HepG2 (cell line): ENCODE measurements at places on chromosomes 1 and 21. TPM values are rescaled to one million over a fixed set of nuclear protein-coding genes. Genes with fewer than 3 reads are reported as not detected.

DNA sequence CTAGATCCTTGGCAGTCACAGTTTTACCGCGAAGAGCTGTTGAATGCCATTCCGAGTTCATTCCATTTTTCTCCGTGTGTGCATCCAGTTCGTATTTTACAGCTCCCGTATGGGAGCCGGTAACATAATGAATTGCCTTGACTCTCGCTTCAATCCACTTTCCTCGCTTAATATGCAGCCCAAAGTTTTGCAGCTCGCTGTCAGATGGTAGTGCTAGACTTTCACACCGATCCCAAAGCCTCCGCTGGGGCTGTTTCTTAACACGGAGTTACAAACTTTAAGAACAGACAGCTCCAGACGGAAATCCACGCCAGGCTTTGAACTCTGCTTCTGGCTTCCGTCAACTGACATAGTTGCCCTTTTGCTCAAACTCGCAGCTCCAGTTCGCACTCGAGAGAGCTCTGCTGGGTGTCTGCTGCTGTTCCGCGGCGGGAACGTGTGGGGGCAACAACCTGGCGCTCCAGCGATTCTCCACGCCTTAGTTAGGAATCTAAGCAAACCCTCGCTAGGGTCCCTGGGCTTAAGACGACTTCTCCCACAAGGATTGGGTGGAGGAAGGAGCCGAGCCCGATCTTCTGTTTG, 3.5 kb upstream of the ARID1A start:
- DNase-seq, result peak; percentile 88

GRCh38 chr1:50780797-50781196, 179.3 kb downstream of the FAF1 start:
- DNase-seq, result no peak

DNA sequence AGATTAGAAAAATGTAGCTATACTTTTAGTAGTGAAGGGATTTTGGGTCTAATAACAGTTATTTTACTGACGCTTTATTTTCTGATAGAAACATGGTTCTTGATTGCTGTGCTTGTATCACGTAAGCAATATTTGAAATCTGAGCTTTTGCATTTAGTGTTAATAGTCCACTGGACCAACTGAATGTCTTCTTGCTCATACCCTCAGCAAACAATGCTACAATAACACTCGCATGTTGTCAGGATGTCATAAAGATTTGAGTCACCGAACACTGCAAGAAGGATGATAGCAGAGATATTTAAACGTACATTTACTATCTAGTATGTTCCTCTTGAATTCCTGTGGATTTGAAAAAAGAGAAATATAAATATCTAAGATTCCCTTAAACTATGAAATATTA, 7.5 kb downstream of the DYRK1A start:
- DNase-seq, result no peak

- no peak for DNase-seq
Observed at GRCh38 chr1:95276429-95276828, 42.4 kb downstream of the RWDD3 start.

GRCh38 chr1:3669971-3670431, 17.7 kb downstream of the TP73 start:
- DNase-seq, result no peak

DNA sequence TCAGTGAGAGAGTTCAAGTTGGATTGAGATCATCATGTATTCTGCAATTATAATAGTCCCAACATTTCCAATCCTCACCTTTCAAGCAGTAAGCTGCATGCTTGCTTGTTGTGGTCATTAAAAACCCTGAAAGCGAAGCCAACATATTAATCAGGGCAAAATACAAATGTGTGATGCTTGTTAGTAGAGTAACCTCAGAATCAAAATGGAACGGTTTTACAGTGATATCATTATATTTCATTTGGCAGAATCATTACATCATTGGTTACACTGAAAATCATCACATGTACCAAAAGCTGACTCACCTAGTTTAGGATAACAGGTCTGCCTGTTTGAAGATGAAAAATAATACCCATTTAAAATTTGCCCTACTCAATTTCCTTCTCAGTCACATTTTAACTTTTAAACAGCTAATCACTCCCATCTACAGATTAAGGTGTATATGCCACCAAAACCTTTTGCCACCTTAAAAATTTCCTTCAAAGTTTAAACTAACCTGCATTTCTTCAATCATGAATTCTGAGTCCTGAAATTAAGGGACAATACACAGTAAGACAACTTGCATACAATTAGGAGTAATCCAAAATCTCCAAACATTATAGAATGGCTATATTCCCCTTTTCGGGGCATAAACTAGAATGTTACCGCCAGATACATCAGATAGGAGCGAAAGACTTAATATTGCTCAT, 3.5 kb downstream of the GAS5 start:
- no peak for DNase-seq

- peak; percentile 84 for DNase-seq
Observed at GRCh38 chr21:34986561-34987500, 62.3 kb downstream of the RUNX1 start.

DNA sequence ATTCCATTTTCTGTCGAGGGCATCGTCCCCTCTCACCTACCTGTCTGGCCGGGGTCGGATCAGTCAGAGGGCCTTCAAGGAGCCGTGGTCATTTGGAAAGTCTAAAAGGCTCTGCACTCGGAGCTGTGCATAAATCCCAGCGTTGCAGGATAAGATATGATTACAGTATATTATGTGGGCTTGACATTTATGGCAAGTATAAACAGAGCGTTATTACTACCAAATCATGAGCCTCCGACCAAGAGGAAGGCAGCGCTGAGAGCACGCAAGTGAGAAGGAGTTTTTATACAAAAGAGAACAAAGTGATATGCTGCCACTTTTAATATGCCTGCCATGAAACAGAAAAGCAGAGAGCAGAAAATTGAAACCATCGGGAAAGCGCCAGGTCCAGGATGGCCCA, 419.4 kb upstream of the VAMP3 start:
- DNase-seq, result no peak

DNA sequence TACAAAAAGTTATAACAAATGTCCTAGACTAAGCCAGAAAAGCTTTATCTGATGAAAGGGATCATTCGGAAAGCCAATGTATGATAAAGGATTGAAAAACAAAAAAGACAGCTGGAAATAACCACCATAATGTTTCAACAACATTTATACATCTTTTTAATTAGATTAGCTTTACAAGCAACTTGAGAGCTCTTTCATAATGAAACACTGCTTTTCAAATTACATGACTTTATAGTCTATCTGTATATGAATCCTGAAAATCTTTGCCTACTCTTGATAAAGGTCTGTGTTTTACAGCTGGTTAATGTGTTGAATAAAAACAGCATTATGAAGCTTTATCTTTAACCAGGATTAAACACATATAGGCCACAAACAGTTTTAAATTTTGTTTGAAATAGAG, 25.5 kb downstream of the SPRTN start:
- no peak for DNase-seq

DNA sequence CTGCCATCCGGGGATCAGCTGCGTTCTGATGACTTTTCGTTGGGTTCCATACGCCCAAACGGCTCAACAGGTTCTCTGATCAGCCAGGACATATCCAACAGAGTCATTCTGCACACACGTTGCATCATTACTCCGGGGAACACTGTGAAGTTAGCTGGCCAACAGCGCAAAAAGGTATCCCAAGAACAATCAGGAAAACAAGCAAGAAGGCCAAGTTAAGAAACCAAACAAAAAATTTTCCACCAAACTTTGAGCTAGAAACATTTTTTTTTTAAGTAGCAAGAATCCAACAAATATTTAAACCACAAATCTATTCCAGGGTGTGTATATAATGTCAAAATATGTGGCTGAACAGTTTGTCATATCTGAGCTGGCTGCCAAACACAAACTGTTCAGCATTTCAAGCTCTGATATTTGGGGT, 29.2 kb downstream of the NID1 start:
- no peak for DNase-seq

DNA sequence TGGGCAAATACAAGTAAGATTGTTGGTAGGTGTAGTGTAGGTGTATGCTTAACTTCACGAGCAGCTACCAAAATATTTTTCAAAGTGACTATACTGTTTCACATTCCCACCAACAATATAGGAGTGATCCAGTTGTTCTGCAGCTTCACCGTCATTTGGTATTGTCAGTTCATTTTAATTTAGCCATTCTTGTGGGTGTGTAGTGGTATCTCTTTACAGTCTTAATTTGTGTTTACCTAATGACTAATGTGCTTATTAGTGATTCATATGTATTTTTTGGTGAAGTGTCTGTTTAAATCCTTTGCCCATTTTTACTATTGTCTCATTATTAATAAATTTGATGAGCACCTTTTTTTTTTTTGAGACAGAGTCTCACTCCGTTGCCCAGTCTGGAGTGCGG, 35.4 kb downstream of the RCSD1 start:
- DNase-seq, result no peak

DNA sequence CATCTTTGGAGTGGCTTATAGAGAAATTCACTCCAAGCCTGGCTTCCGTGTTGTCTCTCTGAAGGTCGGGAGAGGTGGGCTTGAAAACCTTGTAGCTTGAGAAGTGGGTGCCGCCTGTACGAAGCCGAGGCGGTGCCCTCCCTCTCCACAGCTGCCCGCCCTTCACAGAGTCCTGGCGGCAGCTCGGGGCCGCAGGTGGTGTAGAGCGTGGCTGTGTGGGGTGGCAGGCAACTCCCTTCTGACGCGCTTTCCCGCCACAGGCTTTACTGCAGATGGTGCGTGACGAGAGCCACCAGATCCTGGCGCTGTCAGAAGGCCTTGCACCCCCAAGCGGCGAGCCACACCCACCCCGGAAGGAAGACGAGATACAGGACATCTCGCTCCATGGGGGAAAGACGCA, 33.1 kb upstream of the DIP2A start:
- DNase-seq, result no peak

GRCh38 chr1:203453616-203454015, 22.0 kb upstream of the PRELP start:
- DNase-seq, result no peak

- no peak for DNase-seq
Observed at GRCh38 chr1:7786795-7787194, 2.7 kb downstream of the PER3 start.

GRCh38 chr1:6464514-6464836, 1.5 kb downstream of the TNFRSF25 start:
- peak; percentile 58 for DNase-seq

DNA sequence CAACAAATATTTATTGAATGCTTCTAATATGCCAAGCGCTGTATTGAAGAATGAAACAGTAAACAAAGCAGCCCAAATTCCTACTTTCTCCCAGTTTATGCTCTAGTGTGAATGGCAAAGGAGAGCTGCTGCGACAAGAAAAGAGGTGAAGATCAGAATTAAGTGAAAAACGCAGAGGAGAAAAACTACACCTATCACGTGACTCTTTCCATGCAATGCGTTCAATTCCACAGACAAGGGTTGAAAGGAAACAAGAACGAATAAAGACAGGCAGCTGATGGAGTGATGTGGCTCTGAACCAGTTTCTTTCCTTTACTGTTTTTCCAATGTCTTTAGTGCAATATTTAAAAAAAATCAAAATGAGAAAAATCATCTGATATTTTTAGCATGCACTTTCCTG, 23.6 kb downstream of the MT1HL1 start:
- DNase-seq, result no peak

GRCh38 chr1:7407544-7407895, 363.6 kb upstream of the VAMP3 start:
- DNase-seq, result no peak

Gene PLXNA2
- 2.1 TPM in 2 replicates for polyA plus RNA-seq

Gene CFAP74
- polyA plus RNA-seq, result 0.57 and 0.62 TPM in 2 replicates

Gene FMO1
- not detected in 2 replicates for polyA plus RNA-seq

Gene MLLT11
- 0.14 and 0.21 TPM in 2 replicates for polyA plus RNA-seq

Gene S100A3
- polyA plus RNA-seq, result 3.6 and 4.5 TPM in 2 replicates

Gene LORICRIN
- polyA plus RNA-seq, result not detected in 2 replicates

Gene CXADR
- polyA plus RNA-seq, result 99.1 and 110 TPM in 2 replicates

Gene SRGAP2
- polyA plus RNA-seq, result 10.0 and 11.5 TPM in 2 replicates
